ENCODE measurements at places on chromosomes 13 and 19. TPM values are rescaled to one million over a fixed set of nuclear protein-coding genes. Genes with fewer than 3 reads are reported as not detected.

Gene TMC4
- 0.74 TPM for total RNA-seq

Gene UHRF1
- 17.3 TPM for total RNA-seq

Gene PCDH20
- 7.3 TPM for total RNA-seq

Gene MBD3L3
- not detected for total RNA-seq

Gene EID2B
- total RNA-seq, result 17.5 TPM

Gene LGALS14
- not detected for total RNA-seq

Gene DMKN
- total RNA-seq, result 232 TPM

Gene IGFL2
- not detected for total RNA-seq

Gene RAP2A
- total RNA-seq, result 23.1 TPM

- H3K4me1 ChIP-seq, result peaks cover 11% of the 10 kb centered on the region
- H3K27ac ChIP-seq, result no peak overlapping the region
- no peak overlapping the region for H3K4me3 ChIP-seq
Observed at GRCh38 chr13:44259045-44260027, 114.3 kb upstream of the SERP2 start.

DNA sequence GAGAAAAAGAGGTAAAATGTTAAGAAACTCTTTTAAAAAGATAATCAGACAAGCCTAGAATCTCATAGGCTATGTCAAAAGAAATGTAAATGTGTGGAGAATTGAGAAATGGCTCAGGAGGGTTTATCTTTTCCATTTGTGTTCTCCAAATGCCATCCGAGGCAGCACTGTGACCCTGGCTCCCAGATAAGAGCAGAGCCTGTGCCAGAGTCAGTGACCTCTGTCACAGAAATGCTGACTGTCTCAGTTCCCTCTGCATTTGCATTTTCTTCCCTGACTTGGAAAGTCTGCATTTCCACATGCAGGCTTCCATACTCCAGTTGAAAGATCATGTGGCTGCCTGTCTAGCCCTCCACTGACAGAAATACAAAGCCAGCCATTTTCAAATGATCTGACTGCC, 42.0 kb downstream of the SERTM1 start:
- H3K4me1 ChIP-seq, result no peaks in the 10 kb centered on the region
- no peak overlapping the region for H3K4me3 ChIP-seq
- no peaks in the 10 kb centered on the region for H3K27me3 ChIP-seq

DNA sequence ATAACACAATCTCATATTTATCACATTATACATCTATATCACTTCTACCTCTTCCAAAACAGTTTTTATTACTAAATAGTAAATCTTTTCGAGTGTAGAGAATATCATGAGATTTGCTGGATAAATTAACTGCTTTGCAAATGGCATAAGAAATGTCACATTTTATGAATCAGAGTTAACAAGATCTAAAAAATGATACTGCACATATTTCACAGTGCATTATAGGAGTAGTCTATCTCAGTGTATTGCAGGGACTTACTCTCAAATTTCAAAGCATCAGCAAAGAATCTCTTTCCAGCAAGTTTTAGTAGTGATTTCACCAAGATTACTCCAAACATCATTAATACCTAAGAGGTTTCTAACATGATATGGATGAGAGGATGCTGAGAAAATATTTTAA, 687.1 kb upstream of the SLITRK1 start:
- H3K27me3 ChIP-seq, result no peaks in the 10 kb centered on the region
- no peak overlapping the region for H3K27ac ChIP-seq
- H3K4me3 ChIP-seq, result no peak overlapping the region
- DNase-seq, result no peak
- no peaks in the 10 kb centered on the region for H3K36me3 ChIP-seq
- no peaks in the 10 kb centered on the region for H3K4me1 ChIP-seq

GRCh38 chr19:1105008-1105872, 1.4 kb downstream of the GPX4 start:
- peak overlapping the region; percentile 97 for H3K4me3 ChIP-seq
- H3K27ac ChIP-seq, result peak overlapping the region; percentile 97
- peaks cover 28% of the 10 kb centered on the region for H3K4me1 ChIP-seq
- peak; percentile 53 for DNase-seq
- no peaks in the 10 kb centered on the region for H3K27me3 ChIP-seq

DNA sequence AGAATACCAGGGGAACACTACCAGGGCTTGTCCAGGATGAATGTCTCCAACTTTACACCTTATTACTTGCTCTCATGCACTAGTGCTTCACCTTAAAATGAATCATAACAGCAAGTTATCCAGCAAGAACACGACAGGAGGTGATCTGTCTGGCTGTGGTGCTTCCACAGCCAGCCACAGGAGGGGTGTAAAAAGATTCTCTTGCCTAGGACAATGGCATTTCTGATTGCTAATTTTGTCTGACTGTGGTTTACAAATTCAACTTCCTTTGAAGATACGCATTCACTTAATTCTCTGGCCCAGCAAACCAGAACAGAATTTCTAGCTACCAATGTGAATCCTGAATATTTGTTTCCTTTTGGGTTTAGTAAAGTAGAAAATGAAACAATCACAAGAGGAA, 23.1 kb upstream of the COG3 start:
- no peak overlapping the region for H3K4me3 ChIP-seq
- no peaks in the 10 kb centered on the region for H3K27me3 ChIP-seq
- H3K36me3 ChIP-seq, result no peaks in the 10 kb centered on the region

GRCh38 chr13:80177327-80177726, 163.6 kb downstream of the SPRY2 start:
- no peak overlapping the region for H3K27ac ChIP-seq
- no peaks in the 10 kb centered on the region for H3K27me3 ChIP-seq
- DNase-seq, result no peak
- no peaks in the 10 kb centered on the region for H3K4me1 ChIP-seq

DNA sequence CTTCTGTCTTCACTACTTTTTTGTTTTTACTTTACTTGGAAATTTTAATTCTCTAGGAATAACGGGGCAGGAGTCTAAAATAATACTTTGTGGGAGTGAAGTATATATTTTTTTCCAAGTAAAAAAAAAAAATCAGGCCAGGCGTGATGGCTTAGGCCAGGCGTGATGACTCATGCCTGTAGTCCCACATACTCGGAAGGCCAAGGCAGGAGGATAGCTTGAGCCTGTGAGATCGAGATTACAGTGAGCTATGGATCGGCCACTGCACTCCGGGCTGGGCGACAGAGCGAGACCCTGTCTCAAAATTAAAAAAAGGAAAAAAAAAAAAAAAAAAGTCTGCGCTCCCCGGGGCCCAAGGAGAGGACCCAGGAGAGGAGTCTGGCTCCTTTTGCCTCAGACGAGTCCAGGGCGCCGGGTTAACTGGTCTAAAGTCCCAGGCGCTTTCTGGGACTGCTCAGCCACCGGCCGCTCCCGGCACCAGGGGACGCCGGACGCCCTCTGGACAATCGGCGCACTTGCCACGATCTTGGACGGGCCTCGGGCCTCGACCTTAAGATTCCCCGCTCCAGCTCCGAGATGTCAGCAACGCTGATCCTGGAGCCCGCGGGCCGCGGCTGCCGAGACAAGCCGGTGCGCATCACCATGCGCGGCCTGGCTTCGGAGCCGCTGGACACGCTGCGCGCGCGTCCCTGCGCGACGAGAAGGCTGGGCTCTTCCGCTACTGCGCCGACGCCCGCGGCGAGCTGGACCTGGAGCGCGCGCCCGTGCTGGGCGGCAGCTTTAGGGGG, 2.7 kb upstream of the ZFP82 start:
- H3K4me1 ChIP-seq, result peaks cover 5% of the 10 kb centered on the region
- H3K27me3 ChIP-seq, result peaks cover 34% of the 10 kb centered on the region
- peak; percentile 75 for DNase-seq
- no peak overlapping the region for H3K27ac ChIP-seq

- H3K36me3 ChIP-seq, result peaks cover 18% of the 10 kb centered on the region
- no peak for DNase-seq
- no peak overlapping the region for H3K27ac ChIP-seq
Observed at GRCh38 chr19:49863935-49864320, 3.4 kb downstream of the PNKP start.

DNA sequence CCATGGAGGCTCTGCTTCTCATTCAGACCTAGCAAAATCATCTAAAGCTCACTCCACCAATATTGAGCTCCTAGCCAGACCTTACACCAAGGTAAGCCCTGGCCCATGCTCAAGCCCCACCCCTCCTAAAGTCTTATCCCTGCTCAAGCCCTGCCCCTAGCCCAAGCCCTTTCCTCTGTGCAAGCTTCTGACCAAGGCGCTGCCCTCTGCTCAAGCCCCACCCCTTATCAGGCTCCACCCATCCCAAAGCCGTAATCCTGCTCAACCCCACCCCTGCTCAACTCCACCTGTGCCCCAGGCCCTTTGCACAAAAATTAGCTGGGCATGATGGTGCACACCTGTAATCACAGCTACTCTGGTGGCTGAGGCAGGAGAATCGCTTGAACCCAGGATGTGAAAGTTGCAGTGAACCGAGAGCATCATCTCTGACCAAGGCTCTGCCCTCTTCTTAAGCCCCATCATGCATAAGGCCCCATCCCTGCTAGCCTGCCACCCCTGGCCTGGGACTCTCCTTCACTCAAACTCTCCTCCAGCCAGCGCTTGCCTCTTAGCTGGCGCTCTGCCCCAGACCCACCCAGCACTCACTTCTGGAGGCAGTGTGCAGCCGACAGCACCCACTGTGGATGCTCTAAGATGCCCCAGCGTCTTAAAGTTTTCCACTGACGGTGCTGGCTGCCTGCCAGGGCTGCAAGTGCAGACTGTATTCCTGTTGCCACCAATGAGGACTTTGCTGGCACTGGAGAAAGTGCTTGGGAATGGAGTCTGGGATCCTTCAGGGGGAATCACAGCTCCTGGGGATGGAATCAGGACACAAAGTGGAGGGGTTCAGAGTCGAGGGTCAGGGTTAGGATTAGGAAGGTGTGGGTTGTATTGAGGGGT, 16.5 kb downstream of the KLK4 start:
- H3K27me3 ChIP-seq, result peaks cover 11% of the 10 kb centered on the region
- no peak overlapping the region for H3K27ac ChIP-seq
- no peak for DNase-seq

DNA sequence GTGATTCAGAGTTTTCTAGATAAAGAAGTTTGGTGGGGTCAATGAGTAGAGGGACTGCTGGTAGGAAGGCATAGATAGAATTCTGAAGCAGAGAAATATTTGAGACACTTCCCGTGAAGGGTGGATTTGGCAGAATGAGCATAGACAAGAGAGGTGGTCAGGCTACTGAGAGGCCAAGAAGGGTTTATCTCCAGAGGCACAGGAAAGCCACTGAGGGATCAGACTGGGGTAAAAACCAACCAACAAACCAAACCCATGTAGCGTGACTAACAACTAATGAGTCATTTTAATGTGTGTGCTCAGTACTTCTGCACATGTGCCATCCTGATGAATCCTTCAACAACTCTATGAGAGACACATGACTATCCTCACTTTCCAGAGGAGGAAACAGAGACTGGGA, 60.0 kb upstream of the SERP2 start:
- no peaks in the 10 kb centered on the region for H3K36me3 ChIP-seq
- no peak overlapping the region for H3K4me3 ChIP-seq
- H3K27ac ChIP-seq, result no peak overlapping the region
- H3K4me1 ChIP-seq, result peaks cover 17% of the 10 kb centered on the region

DNA sequence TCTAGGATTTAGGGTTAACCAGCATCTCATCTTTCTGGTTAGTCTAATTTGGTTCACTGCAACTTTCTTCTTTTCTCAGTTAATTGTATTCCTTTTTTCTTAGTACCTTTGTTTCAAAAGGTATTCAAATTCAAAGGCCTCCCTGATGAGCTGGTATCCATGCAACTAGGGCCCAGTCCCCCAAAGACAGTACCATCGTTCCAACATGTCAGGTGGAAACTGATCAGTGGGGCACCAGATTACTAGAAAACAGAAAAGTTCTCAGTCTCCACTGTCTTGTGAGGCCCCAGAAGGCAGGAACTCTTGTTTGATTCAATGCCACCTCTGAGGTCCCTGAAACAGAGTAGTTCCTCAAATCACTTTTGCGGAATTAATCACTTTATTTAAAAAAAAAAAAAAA, 303.2 kb upstream of the NBEA start:
- H3K4me3 ChIP-seq, result no peak overlapping the region
- no peaks in the 10 kb centered on the region for H3K36me3 ChIP-seq
- DNase-seq, result no peak
- no peaks in the 10 kb centered on the region for H3K27me3 ChIP-seq
- no peak overlapping the region for H3K27ac ChIP-seq

GRCh38 chr19:33752018-33752800, 44.5 kb upstream of the KCTD15 start:
- no peaks in the 10 kb centered on the region for H3K27me3 ChIP-seq
- no peaks in the 10 kb centered on the region for H3K36me3 ChIP-seq
- no peak overlapping the region for H3K27ac ChIP-seq
- no peak for DNase-seq
- H3K4me1 ChIP-seq, result no peaks in the 10 kb centered on the region

GRCh38 chr19:51548891-51549305, 17.4 kb upstream of the SIGLEC6 start:
- no peak for DNase-seq
- H3K4me1 ChIP-seq, result no peaks in the 10 kb centered on the region

- no peaks in the 10 kb centered on the region for H3K4me1 ChIP-seq
- H3K4me3 ChIP-seq, result no peak overlapping the region
- H3K36me3 ChIP-seq, result no peaks in the 10 kb centered on the region
- DNase-seq, result no peak
Observed at GRCh38 chr19:4187313-4188122, 5.0 kb downstream of the ANKRD24 start.

GRCh38 chr13:46278474-46278873, 66.7 kb downstream of the LRRC63 start:
- DNase-seq, result peak; percentile 82
- no peak overlapping the region for H3K4me3 ChIP-seq
- H3K4me1 ChIP-seq, result peaks cover 38% of the 10 kb centered on the region
- H3K36me3 ChIP-seq, result no peaks in the 10 kb centered on the region

GRCh38 chr13:97141097-97141496, 81.0 kb upstream of the MBNL2 start:
- H3K4me1 ChIP-seq, result peaks cover 3% of the 10 kb centered on the region
- no peak for DNase-seq
- H3K27me3 ChIP-seq, result no peaks in the 10 kb centered on the region
- H3K27ac ChIP-seq, result no peak overlapping the region
- H3K4me3 ChIP-seq, result no peak overlapping the region
- H3K36me3 ChIP-seq, result no peaks in the 10 kb centered on the region

DNA sequence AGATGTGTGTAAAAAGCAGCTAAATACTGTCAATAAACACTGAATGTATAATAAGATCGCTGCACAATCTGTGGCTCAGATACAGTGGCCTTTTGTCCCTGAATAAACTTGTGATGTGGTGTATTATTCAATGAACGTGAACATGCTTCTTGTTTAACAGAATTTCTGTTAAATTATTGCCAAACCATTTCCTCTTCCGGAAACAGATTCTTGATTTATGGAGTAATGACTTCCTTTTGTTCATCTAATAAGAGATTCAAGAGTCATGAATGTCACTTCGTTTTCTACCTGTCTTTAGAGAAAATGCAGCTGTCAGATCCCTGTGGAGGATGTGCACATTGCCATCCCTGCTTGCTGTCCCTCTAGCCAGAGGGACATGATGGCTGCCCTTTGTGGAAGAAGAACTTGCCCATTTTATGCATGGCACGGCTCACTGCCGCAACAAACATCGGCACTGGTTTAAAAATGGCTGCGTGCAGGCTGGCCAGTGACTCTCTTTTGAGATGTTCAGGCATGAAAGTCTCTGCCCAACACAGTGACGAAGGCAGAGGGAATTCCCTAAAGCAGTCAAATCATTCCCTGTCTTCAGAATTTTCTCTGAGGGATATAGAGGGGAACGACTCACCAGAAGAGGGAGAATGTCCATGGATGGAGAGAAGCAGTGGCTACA, 3.1 kb upstream of the TNFSF13B start:
- DNase-seq, result no peak
- no peak overlapping the region for H3K4me3 ChIP-seq
- H3K36me3 ChIP-seq, result no peaks in the 10 kb centered on the region
- no peak overlapping the region for H3K27ac ChIP-seq

- H3K4me1 ChIP-seq, result no peaks in the 10 kb centered on the region
- H3K4me3 ChIP-seq, result no peak overlapping the region
Observed at GRCh38 chr19:47651132-47651531, 42.2 kb downstream of the BICRA start.

All from cardiac muscle cell (in vitro differentiated cells and primary cell).